ENCODE measurements at places on chromosomes 12 and 14.

GRCh38 chr12:86198696-86199444 is 57.3 kb downstream of the MGAT4C start:
- no peak for DNase-seq

- no peak for DNase-seq
Observed at GRCh38 chr14:79376557-79376956, 834.7 kb downstream of the DIO2 start.

DNA sequence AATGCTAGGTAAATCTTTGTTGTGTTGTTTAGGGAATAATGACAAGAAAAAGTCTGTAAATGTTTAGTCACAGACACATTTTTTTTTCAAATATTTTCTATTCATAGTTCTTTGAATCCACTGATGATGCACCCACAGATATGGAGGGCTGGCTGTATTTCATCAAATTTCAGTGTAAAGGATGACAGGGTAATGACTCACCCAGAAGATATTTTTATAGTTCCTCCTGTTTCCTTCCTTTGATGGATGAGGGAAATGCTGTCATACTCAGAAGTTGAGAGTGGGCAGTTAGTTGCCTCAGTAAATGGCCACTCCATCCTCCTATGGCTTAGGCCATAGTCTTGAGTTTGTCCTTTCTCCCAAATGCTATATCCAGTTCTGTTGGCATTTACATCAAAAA is 76.9 kb upstream of the REP15 start:
- DNase-seq: no peak

- DNase-seq: no peak
Observed at GRCh38 chr12:56720731-56721151, 4.4 kb downstream of the NACA start.

DNA sequence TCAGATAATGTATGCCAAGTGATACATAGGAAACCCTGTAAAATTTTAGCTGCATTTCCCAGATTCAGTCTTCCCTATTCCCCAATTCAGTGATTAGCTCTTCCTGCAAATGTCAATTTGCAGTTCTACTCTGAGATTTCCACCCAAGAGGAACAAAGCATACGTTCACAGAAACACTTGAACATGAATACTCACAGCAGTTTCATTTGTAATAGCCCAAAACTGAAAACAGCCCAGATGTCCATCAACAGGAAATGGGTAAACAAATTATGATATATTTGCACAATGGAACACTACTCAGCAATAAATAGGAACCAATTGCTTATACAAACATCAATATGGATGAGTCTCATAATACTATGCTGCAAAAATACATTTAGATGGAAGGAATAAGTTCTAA is 194.2 kb downstream of the GXYLT1 start:
- DNase-seq: no peak

DNA sequence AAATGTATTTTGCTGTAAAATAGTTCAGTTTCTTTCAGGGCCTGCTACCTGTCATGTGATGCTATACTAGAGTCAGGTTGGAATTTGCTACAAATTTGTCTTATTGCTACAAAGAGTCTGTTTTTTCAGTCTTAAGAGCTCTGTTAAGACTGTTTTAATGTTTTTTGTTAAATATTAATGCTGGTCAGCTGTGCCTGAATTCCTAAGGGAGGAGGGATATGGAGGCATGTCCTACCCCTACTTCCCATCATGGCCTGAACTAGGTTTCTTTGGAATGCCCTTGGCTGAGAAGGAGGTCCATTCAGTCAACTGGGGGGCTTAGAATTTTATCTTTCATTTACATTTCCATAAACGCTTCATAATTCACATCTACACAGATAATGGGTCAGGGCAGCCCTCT is 30.0 kb downstream of the IQSEC3 start:
- DNase-seq: no peak

GRCh38 chr12:104738331-104738730 is 219.8 kb downstream of the SLC41A2 start:
- DNase-seq: no peak

DNA sequence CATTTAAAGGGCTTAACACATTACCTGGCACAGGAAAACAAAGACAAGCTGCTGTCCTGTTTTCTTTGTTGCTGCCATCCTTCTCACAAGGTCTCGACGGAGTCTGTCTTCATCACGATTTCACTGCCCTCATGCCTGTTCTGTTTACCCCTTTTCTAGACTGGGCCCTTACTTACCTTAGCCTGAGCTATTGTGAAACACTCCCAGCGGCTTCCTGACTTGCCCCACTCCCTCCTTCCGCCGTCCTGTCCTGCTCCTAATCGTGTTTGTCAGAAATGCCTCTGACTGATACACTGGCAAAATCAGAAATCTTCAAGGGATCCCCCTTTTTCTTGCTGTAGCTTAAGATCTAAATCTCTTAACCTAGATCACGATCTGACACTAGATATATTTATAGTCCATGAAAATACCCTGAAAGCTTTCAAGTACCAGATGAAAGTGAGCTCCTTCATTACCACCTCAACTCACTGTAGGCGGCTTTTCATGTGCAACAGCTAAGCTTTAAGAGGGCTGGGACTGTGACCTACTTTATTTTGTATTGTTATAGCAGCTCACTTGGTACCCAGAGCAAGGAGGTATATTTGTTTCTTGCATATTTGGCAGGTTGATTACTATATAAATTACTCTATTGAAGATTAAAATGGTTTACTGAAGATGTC is 32.1 kb downstream of the TECPR2 start:
- no peak for DNase-seq

GRCh38 chr14:61832783-61833182 is 70.6 kb downstream of the SNAPC1 start:
- no peak for DNase-seq

DNA sequence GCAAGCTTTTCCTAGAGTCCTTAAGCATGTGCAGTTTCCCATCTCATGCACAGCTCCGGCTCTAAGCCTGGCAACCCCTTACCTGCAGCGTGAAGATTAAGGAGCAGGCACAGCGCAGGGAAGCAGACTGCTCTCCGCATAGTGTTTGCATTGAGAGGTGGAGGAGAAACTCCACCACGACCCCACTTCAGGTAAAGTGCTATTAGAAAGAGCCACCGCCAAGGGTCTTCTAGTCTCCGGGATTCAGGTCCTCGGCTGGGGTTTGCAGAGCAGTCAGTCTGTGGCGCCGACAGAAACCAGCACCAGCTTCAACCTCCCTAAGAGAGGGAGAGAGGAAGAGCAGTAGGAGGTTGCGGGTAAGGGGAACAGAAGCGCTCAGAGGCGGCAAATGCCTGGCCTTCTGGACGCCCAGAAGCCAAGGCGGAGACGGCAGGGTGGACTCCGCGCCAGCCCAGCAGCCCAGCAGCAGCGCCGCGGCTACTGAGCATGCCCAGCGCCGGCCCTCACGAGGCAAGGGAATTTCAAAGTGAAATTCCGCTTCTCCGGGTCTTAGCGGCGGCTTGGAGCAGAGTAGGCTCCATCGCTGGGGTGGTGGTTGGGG is at the start of gene PTPRR:
TSS of gene PTPRR (minus strand) at position 488 of the 601 bp plus-strand sequence. CDS start at position 140, 348 bp downstream.
- DNase-seq: no peak

GRCh38 chr14:76951166-76951565 is 77.3 kb downstream of the IRF2BPL start:
- DNase-seq: no peak

GRCh38 chr14:90451961-90452360 is 55.1 kb downstream of the CALM1 start:
- no peak for DNase-seq

DNA sequence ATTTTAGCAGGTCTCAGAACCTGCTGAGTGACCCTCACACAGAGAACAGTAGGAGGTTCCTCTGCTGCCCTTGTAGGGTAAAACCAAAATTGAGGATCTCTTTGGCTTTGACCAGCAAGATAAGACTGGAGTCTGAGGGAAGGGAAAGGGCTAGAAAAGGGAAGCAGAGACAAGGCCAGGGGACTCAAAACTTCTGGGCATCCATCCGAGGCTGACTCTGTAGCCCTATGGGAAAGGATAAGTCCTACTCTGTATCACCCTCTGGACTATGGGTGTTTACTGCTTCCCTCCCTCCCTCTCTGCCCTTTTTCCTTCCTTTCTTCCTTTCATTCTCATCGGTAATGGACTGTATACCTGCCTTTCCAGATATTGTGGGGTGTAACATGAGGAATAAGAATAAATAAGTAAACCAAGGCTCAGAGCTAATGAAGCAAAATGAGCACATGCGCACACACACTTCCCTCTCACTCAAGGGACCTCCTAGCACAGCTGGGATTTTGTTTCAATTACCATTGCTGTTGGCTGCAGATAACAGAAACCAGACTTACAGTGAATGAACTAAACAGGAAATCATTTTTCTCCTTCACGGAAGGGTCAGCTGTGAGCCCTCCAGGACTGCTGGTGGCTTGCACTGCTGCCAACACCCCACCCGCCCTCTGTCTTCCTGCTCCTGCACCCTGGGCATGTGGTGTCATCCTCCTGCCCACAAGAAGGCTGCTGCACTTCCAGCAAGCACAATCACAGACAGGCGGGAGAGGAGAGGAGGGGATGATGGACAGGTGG is 404.4 kb upstream of the CCDC196 start:
- DNase-seq: no peak

GRCh38 chr14:100670017-100670752 is 56.5 kb upstream of the DLK1 start:
- DNase-seq: no peak

- DNase-seq: no peak
Observed at GRCh38 chr14:81390696-81391095, 9.4 kb downstream of the STON2 start.

- no peak for DNase-seq
Observed at GRCh38 chr14:34124585-34124984, 173.7 kb upstream of the EGLN3 start.

DNA sequence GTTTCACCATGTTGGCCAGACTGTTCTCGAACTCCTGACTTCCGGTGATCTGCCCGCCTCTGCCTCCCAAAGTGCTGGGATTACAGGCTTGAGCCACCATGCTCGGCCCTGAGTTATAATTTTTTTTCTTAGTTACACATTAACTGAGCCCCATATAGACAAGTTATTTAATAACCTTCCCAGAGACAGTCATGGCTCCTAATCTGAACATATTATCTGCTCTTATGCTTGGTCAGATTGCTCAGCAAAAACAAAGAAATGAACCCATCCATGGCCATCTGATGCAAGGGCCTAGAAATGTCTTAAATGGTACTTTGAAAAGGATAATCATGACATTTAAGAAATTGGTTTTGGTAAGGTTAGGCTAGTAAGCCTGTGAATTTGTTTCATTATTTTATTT is 13.0 kb downstream of the SAMD15 start:
- no peak for DNase-seq

GRCh38 chr12:122057769-122058168 is 20.8 kb upstream of the MLXIP start:
- DNase-seq: no peak

DNA sequence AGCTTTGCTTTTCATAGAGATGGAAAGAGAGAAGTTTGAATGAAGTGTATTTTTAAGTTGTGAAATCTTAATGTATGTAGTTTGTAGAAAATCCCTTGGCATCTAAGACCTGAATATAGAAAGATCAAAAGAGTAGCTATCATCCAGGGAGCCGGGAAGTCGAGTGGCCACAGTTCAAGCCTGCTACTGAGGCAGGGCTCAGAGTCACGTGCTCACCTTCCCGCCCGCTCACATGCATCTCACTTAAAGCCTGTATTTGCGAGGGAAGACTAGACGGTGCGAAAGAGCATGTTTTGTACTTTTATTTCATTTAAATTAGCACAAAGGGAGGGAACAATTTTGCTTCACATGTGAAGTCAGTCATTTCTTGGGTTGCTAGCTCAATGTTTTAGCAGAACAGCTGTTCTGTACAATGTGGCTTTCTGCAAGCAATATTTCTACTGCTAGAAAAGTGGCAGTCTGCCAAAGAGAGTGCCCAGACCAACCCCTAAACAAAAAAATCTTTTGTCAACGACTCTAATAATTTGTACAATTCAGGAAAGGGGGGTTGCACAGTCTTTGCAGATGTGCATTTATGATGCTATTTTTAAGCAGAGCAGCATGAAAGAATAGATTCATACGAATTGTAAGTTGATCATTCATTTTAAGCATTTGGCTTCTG is 290.7 kb downstream of the NPAS3 start:
- no peak for DNase-seq

DNA sequence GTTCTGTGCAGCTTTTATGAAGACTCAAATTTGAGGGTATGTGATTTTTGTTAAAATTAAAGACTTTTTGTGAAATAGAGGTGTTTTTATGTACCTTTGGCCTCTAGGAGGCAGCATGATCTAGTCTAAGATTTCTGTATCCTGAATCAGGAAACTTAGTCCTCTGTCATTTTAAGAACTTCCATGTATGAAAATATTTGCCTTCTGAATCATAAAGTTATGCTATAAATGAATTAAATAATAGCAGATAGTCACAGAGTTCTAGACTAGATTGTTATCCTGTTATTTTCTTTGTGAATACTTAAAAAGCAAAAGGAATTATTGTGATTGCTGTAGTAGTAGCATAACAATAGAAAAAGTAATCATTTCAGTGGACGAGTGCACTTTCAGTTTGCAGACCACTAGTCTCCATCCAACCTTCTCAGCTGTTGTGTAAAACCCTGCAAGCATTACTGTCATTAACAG is 56.3 kb downstream of the FGD4 start:
- DNase-seq: peak; percentile 74

DNA sequence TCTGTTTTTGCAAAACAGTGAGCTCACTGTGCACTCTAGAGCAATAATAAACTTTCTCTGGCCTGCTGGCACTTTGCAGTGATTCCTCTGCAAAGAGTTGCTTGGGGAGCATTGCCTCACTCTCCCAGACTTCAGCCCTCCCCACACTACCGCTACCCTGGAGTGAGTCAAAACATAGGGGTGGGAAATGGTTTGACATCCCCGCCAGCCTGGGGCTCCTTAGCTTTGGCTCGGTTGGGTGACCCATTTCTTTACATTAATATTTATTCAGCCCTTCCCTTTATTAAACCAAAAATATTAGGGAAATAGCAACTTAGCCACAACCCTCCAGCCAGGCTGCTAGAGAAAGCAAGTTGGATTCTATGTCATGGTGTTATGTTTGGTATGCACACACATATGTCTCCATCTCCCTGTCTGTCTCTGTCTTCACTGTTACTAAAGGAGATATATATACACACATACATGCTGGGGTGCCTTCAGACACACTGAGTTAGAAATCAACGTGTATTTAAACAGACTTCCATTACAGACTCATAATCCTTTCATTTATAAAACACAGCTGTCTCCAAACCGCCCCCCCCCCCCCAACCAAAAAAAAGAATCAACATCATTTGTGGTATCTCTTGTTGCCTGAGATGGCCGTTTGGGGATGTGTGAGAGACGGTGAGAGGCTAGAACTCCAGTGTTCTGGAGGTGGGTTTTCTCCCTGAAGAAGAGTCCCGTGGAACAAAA is 3.4 kb upstream of the IRF2BPL start:
- no peak for DNase-seq

DNA sequence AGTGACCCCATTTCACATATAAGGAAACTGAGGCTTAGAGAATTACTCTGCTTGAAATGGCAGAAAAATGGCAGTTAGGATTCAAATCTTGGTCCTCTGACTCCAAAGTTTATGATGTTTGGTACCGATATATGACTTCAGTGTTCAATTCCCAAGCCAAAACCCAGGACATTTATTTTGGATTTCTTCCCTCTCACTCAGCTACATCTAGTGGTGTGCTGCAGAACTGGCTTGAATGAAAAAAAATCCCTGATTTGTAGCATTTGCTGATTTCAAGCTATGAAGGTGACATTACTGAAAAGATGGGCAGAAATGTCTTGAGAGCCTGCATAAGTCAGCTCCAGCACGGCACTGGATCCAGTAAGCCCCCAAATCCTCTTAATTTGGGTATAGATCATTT is 106.4 kb downstream of the EFCAB11 start:
- DNase-seq: no peak

Data from B cell (primary cell).